Activated CD8-positive, alpha-beta memory T cell treated with anti-CD3 and anti-CD28 coated beads for 48 hours (primary cell): ENCODE measurements at places on chromosomes 6 and 20.

DNA sequence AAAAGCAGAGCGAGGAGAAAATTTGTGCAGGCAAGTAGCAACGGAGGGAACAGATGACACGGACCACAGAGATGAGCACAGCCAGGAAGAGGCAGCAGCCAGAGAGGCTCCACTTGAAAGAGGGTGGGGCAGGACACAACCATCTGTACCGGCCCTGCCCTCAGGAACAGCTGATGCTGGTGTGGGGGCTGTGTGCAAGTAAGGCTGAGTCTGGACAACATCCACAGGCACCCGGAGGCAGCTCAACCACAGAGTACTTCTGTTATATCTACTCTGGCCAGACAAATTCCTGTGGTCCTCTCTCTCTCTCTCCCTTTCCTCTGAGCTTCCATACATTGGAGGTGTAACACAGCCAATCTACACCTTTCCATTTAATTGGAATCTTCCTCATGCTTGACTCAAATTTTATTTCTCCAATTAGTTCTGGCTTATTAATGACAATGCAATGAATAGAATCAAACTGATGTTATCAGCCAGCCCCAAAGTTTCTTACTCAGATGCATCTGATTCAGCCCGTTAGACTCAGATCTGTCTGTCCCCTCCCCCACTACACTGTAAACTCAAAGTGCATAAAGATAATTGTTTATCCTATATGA lies 24.9 kb downstream of the KIF13A start:
- DNase-seq = no peak

DNA sequence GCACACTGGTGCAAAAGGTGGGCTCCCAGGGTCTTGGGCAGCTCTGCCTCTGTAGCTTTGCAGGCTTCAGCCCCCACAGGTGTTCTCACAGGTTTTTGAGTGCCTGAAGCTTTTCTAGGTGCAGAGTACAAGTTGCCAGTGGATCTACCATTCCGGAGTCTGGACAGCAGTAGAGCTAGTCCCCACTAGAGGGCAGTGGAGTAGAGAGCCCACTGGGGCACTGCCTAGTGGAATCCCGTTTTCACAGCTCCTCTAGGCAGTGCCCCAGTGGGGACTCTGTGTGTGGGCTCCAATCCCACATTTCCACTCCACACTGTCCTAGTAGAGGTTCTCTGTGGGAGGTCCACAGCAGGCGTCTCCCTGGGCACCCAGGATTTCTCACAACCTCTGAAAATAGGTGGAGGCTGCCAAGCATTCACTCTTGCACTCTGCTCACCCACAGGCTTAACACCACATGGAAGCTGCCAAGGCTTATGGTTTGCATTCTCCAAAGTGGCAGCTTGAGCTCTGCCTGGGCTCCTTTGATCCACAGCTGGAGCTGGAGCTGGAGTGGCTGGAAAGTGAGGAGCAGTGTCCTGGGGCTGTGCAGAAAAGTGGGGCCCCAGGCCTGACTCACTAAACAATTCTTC lies 86.3 kb upstream of the PROKR2 start:
- DNase-seq = no peak

GRCh38 chr6:138339024-138339423 lies 38.7 kb upstream of the SMIM28 start:
- DNase-seq = no peak

GRCh38 chr6:17336425-17336824 lies 55.3 kb downstream of the RBM24 start:
- DNase-seq = no peak

DNA sequence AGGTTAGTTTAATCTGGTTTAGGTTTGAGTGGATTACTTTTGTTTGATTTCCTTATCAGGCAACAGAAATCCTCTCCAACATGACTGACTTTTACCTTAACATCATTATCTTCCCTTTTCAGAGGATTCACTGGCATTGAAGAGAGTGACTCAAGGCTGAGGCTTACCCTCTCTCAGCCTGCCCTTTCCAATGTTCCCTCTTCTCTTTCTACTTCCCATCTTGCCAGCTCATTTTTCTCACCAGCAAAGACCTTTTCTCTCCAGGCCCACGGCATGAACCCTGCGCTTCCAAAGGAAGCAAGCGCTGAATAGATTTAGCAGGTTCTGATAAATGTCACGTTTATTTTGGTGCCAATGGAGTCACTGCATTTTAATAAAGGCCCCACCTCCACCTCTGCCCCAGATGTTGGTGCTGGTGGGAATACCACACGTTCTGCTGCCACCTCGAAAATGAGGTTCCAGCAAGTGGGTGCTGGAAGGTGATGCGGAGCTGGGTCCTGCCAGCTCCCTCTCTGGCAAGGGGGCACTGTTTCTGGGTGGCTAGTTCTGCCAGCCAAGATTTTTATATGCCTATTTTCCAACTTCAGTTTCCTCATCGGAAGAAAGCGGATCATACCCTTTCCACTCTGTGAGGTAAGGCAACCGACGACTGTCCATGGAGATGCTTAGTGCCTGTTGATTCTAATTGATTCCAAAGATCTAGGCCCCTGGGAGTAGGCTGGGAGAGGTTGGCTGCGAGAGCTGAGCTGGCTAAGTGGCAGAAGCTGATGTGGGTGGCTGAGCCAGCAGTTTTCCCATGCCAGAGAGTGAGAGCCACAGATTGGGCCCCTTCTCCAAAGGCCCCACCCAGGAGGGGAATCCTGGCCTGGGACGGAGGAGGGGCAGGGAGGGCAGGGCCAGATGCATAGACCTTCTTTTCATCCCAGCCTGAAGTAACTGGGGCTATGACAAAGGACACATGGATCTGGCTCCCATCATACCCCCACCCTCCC lies 87.7 kb upstream of the MAFB start:
- DNase-seq = no peak

GRCh38 chr6:23446469-23446967 lies 679.5 kb upstream of the NRSN1 start:
- DNase-seq = no peak

DNA sequence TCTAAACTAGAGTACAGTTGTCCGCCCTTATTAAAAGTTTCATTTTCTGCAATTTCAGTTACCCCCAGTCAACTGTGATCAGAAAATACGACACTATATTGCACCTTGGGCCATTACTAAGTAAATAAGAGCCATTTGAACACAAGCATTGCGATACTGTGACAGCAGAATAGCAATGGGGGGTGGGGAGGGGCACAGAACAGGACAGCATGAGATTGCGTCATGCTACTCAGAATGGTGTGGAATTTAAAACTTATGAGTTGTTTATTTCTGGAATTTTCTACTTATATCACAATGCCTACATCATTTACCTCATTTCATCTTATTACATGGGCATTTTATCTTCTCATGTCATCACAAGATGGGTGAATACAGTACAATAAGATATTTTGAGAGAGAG lies 166.3 kb downstream of the MANEA start:
- DNase-seq = no peak

DNA sequence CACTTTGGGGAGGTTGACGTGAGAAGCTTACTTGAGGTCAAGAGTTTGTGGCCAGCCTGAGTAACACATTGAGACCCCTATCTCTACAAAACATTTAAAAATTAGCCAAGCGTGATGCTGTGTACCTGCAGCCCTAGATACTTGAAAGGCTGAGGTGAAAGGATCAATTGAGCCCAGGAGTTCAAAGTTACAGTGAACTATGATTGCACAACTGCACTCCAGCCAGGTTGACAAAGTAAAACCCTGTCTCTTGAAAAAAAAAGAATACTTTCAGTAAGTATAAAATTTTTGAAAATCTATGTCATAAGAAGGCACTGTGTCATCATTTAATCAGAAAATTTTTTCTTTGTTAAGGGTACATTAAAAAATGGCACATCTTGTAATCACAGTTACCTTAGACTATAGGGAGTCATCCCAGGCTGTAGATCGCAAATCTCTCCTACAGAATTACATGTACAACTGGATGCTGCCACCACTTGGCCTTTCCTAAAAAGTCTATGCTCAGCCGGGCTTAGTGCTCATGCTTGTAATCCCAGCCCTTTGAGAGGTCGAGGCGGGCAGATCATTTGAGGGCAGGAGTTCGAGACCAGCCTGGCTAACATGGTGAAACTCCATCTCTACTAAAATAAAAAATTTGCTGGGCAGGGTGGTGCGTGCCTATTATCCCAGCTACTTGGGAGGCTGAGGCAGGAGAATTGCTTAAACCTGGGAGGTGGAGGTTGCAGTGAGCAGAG lies 17.0 kb upstream of the MRS2 start:
- no peak for DNase-seq

DNA sequence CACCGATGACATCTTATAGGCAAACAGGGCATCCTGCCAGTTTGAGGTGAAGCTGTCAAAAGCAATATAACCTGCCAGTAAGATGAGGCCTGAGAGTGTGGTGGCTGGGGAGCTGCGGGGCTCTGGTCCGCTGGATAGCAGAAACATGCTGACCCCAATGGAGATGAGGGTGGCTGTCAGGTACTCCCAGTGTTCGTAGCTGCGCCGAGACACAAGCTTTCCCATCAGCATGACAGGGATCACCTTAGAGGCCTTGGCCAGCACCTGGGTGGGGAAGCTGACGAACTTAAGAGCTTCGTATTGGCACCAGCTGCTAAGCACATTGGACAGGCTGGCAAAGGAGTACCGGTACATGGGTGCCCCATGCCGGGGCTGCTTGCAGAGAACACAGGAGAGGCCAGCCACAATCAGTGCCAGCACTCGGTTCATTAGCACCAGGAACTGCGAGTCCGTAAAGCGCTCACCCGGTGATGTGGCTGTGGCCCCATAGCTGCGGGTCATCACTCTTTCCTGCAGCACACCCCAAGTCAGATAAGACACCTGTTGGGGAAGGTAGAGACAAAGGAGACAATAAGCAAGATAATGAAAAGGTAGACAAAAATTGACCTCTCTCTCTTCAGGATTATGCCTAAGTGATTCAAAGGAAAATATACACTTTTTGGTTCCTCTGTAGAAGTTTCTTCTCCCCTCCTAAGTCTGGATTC lies 2.1 kb downstream of the SLC35B2 start:
- DNase-seq = no peak

- DNase-seq = no peak
Observed at GRCh38 chr6:659716-660581, 3.0 kb upstream of the HUS1B start.

GRCh38 chr6:157079277-157079676 lies 244.0 kb downstream of the TMEM242 start:
- DNase-seq = no peak

DNA sequence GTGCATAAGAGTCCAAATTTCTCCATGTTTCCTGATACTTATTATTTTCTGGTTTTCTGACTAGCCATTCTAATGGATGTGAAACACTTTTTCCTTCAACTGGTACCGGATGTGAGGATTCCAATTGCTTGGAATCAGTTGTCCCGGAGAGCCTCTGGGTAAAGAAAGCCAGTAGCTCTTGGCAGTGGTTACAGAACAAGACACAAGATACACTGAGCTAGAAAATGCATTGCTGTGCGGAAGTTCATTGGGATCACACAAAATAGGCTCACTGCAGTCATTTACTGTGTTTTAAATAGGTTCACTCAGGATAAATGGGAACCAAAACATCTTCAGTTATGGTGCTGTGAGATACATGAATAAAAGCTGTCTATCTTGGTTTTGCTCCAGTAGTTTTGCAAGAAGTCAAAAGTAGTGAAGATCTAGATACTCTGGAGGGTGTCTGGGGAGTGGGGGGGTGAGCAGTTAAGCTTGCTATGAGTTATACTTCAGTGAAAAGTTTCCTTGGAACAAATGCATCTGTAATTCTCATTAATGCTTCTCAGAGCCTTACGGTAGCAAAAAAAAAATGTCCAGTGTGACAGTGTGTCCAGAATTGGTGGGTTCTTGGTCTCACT lies 54.4 kb upstream of the RNF182 start:
- DNase-seq = no peak

DNA sequence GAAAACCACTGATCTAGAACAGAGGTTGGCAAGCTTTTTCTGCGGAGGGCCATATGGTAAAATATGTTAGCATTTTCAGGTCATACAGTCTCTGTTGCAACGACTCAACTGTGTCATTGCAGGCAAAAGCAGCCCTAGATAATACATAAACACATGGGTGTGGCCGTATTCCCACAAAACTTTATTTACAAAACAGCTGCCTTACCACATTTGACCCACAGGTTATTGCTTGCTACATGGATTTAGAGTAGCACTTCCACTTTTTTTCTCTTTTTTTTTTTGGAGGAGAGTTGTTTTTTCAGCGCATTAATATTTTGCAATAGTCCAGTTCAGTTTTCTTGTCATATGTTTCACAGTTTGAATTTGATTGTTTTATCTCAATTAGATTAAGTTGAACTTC lies 2.5 kb upstream of the IGF2R start:
- no peak for DNase-seq

- no peak for DNase-seq
Observed at GRCh38 chr6:119915971-119916370, 566.4 kb upstream of the MAN1A1 start.

DNA sequence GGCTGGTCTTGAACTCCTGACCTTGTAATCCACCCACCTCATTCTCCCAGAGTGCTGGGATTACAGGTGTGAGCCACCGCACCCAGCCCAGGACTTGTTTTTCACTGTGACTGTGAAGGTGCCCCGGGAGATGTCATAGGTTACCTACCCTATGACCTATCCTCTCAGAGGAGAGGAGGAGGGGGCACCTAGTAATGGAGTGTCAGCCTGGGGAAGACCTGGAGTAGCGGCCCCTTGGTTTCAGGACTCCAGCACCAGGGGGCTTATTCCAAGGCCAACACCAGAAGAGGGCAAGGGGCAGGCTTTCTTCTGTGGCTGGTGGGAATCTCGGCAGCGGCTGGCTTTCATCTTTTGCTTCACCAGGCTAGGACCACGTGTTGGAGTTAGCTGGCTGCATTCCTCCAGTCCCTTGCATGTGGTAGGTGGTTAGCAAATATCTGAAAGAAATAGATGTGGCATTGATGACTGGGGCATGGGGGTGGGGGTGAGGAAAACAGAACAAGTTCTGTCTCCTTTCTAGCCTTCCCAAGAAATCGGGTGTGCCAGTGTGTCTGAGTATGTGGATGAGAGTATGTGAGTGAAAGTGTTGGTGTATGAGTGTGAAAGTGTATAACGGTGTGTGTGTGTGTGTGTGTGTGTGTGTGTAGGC lies 7.9 kb upstream of the ITPR3 start:
- DNase-seq = no peak

- no peak for DNase-seq
Observed at GRCh38 chr20:63706852-63707557, 771 bp downstream of the ARFRP1 start.

DNA sequence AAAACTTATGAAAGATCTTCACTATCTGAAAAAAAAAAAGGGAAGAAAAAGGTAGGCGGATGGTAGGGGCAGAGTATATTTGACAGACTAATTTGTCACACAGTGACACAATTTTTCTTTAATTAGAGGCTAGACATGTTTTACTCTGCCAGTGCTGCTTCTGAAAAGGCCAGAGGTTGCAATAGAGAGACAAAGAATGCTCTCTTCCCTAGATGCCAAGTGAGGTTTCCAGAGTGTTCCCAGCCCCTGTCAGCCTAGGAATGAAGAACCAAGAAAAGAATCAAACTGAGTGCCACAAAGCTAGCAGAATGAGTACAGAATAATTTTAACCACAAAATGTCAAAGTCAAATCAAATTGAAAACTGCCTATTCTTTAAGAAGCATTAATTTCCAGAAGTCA lies 13.0 kb downstream of the PNISR start:
- no peak for DNase-seq

DNA sequence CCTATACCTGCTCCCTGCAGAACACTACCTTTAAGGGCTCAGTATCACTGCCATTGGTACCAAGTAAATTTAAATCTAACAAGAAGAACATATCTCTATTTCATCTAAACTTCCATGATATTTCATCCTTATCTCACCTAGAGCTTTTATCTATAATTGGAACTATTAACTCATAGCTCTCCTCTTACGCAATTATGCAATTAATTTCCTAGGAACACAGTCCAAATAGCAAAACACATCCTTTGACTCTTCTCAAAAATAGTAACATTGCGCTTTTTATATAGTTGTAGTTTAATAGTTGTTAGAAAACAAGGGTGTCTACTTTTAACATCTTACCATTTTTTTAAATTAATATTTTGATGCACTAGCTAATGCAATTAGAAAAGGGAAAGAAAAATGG lies 986.8 kb upstream of the SLC35B3 start:
- DNase-seq = no peak
